HCEC 1CT (cell line): ENCODE measurements at places on chromosomes 7 and 10.

- no peak for DNase-seq
Measured at GRCh38 chr7:128102490-128103291, 71.5 kb upstream of the LRRC4 start.

DNA sequence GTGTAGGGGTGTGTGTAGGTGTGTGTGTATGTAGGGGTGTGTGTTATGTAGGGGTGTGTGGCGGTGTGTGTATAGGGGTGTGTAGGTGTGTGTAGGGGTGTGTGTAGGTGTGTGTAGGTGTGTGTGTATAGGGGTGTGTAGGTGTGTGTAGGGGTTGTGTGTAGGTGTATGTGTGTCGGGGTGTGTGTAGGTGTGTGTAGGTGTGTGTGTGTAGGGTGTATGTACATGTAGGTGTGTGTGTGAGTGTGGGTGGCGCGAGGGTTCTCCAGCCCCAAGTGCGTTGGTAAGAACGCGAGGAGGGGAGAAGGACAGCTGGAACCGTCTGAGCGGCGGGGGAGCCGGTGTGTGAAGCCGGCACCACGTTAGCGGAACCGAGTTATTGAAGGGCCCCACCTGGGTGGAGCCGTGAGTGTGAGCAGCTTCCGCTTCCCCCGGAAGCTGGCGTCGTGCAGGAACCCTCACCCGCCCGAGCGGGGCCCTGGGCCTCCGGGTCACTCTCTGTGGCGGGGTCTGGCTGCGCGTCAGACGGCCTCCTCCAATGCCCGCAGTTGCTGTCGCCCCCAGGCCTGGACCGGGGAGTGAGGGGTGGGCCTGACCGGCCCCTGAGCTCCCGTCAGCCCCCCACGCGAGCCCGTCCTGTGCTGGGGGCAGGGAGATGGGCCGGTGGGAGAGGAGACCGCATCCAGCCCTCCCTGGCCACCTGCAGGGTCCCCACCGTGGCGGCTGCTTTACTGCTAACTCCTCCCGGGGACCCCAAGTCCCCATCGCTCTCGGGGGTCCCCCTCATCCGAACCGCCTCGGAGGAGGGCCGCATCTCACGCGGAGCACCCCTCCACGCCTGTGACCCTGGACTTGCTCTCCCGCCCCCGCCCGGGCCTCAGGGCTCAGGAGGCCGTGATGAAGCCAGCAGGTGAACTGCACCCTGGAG, 49.6 kb upstream of the PSMG3 start:
- DNase-seq: no peak

DNA sequence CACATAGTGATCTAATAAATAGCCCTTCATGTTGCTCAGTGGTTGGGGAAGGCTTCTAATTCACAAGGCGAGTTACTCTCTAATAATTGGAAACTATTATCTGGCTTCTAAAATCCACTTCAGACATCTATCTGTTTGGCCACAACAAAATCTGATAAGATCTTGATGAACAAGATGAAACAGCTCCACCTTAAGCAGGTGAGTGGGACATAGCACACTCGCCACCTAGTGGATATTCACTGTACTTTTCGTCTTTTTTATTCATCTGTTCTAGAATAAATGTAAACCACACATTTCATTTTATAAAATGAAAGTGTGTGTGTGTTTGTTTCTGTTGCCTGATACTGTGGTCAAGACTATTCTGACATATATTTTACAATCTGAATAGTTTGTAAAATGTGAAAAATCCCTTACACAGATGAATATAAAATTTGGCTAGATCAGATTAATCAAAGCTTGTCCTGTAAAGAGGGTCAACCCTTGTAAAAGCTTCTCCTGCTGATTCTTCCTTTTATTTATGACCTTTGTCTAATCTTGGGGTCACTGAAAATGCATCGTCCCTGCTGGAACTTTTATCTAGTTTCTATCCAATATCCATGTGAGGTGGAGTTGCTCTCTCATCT, 26.5 kb upstream of the CNTNAP2 start:
- peak; percentile 17 for DNase-seq

DNA sequence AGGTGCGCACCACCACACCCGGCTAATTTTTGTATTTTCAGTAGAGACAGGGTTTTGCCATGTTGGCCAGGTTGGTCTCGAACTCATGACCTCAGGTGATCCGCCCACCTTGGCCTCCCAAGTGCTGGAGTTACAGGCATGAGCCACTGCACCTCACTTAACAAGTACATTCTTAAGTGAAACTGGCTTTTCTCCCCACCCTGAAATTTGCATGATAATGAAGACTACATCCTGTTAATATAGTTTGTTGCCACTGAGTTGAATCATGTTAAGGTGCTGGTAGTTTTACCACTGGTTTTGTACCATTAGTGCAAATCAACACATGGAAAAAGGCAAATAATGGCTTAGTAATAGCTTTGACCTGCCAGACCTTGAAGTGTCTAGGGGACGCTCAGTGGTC, 62.2 kb downstream of the MPLKIP start:
- DNase-seq: no peak

DNA sequence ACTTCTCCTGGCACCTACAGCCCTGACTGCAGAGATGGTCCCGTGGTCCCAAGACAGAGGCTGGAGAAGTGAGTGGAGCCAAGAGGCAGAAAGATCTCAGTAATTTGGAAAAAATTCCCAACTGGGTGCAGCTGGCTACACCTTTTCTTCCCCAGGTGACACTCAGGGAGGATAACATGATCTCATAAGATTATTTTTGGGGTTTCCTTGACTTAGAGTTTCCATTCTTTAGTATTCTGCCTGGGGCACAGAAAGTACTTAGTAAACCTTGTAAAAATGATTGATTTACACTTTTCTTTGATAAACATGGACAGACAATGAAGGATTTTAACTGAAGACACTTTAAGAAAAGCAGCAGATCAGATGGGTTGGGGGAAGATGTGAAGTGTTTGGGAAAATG, 38.6 kb downstream of the HECW1 start:
- no peak for DNase-seq

GRCh38 chr7:12257582-12257981, 46.5 kb downstream of the TMEM106B start:
- peak; percentile 39 for DNase-seq
